T-cell (primary cell): ENCODE measurements at places on chromosomes 4 and X.
A peak's percentile ranks its signal among the peaks of the same experiment; 100 is the strongest.

- no peaks in the 10 kb centered on the region for H3K36me3 ChIP-seq
- peaks cover 37% of the 10 kb centered on the region for H3K4me1 ChIP-seq
- no peak for DNase-seq
- H3K4me3 ChIP-seq: peak overlapping the region; percentile 65
- H3K27ac ChIP-seq: peak overlapping the region; percentile 40
Observed at GRCh38 chr4:15653864-15654592, 1.1 kb downstream of the FBXL5 start.

- peak overlapping the region; percentile 68 for H3K4me3 ChIP-seq
- no peak overlapping the region for H3K27ac ChIP-seq
- no peak for DNase-seq
Observed at GRCh38 chr4:55397126-55397436, 1.3 kb downstream of the TMEM165 start.

- H3K36me3 ChIP-seq: no peaks in the 10 kb centered on the region
- no peak overlapping the region for H3K4me3 ChIP-seq
- DNase-seq: no peak
- H3K27me3 ChIP-seq: no peaks in the 10 kb centered on the region
- no peaks in the 10 kb centered on the region for H3K4me1 ChIP-seq
Observed at GRCh38 chrX:11585174-11585573, 80.5 kb downstream of the ARHGAP6 start.

GRCh38 chr4:153409924-153410501, 56.1 kb upstream of the TMEM131L start:
- no peak overlapping the region for H3K4me3 ChIP-seq
- no peak overlapping the region for H3K27ac ChIP-seq
- H3K27me3 ChIP-seq: no peaks in the 10 kb centered on the region
- H3K4me1 ChIP-seq: no peaks in the 10 kb centered on the region

- H3K4me1 ChIP-seq: no peaks in the 10 kb centered on the region
- DNase-seq: no peak
- no peak overlapping the region for H3K27ac ChIP-seq
- no peaks in the 10 kb centered on the region for H3K27me3 ChIP-seq
- H3K4me3 ChIP-seq: no peak overlapping the region
Observed at GRCh38 chr4:32261196-32261595, 1541.0 kb downstream of the PCDH7 start.

- no peak for DNase-seq
- H3K36me3 ChIP-seq: no peaks in the 10 kb centered on the region
- no peaks in the 10 kb centered on the region for H3K27me3 ChIP-seq
- no peaks in the 10 kb centered on the region for H3K4me1 ChIP-seq
Observed at GRCh38 chrX:27549688-27550087, 40.5 kb upstream of the DCAF8L2 start.
